ENCODE measurements at places on chromosomes 7 and 10.
A peak's percentile ranks its signal among the peaks of the same experiment; 100 is the strongest.

- DNase-seq, result peak; percentile 66
Measured at GRCh38 chr10:121668314-121669027, 70.2 kb upstream of the FGFR2 start.

DNA sequence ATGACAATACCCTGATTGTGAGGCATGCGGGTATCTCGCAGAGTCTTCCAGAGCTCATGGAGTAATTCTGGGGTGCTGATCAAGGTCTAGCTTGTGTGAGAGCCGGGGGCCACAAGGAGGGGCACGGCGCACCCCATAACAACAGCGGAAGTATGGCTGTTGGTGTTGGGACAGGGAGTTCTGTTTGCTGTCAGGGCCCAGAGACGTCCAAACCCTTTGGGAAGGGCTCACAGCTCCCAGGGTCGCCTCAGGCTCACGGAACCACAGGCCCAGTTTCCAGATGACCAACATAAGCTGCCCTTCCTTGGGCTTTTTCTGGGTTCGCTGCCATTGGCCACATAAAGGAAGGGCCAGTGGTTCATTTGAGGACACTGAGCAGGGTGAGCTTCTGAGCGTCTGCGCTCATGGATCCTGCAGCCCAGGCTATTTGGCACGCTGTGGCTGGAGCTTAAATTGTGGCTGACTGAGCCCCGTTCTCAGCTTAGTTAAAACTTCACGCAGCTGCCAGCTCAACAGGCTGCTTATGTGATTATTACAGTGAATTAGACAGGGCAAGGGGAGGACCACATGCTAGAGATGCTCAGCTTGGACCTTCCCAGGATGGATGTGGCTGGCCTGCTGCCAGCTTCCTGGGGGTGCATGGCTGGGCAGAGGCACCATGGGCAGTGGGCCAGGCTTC, 92.3 kb downstream of the DNAJB6 start:
- DNase-seq, result peak; percentile 11

DNA sequence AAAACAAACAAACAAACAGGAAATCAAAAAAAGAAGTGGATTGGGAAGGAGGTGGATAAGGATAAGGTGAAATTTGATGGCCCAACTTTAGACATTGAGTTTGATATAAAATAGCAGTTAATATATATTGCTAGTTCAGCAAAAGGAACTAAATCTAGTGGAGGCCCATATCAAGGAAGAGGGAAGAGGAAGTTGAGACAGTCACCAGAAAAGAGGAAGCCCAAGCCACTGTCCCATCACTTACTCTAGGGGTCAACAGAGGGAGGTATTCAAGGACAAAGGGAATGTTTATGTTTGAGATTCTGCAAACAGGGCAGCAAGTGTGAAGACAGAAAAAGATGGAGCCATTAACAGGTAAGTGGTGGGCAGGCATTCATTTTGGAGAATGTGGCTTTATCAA, 3.7 kb downstream of the LAMTOR4 start:
- no peak for DNase-seq

- no peak for DNase-seq
Measured at GRCh38 chr7:17315974-17316373, 17.5 kb downstream of the AHR start.

Measured in NCI-H2227 treated with DMSO at 0.1 percent for 48 hours (cell line).